HCT116 (cell line): ENCODE measurements at places on chromosomes 11 and 22. TPM values are rescaled to one million over a fixed set of nuclear protein-coding genes. Genes with fewer than 3 reads are reported as not detected.

DNA sequence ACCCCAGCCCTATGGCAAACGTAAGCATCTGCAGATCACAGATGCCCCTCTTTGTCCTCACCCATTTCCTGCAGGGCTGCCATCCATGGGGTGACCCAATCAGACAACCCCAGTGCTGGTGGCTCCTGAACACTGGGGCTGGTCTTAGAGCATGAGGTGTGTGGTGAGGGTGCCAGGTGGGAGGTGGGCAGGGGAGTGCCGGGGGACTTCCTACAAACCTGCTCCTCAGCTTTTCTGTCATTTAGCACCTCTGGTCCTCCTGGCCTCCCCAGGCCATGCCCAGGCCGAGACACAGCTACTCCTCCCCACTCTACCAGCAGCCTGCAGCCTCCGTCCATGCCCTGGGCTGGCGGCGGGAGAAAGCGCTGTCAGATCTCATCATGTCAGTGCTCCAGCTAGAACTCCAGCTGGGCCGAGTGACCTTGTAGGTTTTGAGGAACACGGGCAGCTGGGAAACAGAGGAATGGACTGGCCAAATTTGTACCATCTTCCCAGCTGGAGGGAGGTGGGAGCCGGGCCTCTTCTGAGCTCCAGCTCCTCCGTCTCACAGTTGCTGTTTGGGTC lies 157.7 kb upstream of the NECTIN1 start:
- H3K27ac ChIP-seq = no peak overlapping the region
- no peak overlapping the region for H3K4me3 ChIP-seq
- no peak for DNase-seq
- H3K27me3 ChIP-seq = peaks cover 57% of the 10 kb centered on the region

- H3K36me3 ChIP-seq = no peaks in the 10 kb centered on the region
- DNase-seq = no peak
- H3K4me3 ChIP-seq = no peak overlapping the region
- no peaks in the 10 kb centered on the region; the same call in 1 of the 2 replicates for H3K27me3 ChIP-seq
- H3K27ac ChIP-seq = no peak overlapping the region
These were observed 6.7 kb downstream of the TRIM29 start for GRCh38 chr11:120130991-120131760.

UBXN1 gene
- 94.2 TPM for total RNA-seq

GRCh38 chr11:27875831-27876775 lies 175.8 kb upstream of the BDNF start:
- peak overlapping the region; percentile 68 for H3K27ac ChIP-seq
- no peaks in the 10 kb centered on the region for H3K27me3 ChIP-seq
- no peak for DNase-seq
- no peaks in the 10 kb centered on the region for H3K36me3 ChIP-seq
- peak overlapping the region; percentile 19; the same call in 1 of the 2 replicates for H3K4me3 ChIP-seq
- peaks cover 85% of the 10 kb centered on the region for H3K4me1 ChIP-seq

GRCh38 chr11:57792870-57793269 lies 31.3 kb downstream of the CTNND1 start:
- H3K36me3 ChIP-seq = peaks cover 21% of the 10 kb centered on the region; the same call in 1 of the 2 replicates
- H3K4me1 ChIP-seq = peaks cover 63% of the 10 kb centered on the region
- no peaks in the 10 kb centered on the region for H3K27me3 ChIP-seq
- no peak for DNase-seq
- H3K4me3 ChIP-seq = no peak overlapping the region
- no peak overlapping the region for H3K27ac ChIP-seq

ACTN3 gene
- not detected for total RNA-seq

DNA sequence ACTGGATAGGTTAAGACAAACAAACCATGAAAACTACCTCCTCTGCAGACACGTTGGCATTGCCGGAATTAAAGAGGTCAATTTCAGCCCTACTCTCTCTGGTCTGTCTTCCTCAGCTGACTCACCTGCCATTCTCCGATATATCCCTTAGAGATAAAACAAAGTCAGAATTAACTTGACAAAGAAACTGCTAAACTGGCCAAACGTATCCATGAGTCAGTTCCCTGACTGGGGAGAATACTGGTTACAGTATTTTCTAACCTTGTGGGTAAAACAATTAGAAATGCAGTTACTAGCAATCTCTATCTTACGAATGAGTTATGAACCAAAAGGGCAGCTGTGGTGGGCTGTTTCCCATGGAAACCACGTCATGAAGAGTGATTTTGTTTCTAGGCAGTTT lies 96.2 kb downstream of the RDX start:
- H3K27ac ChIP-seq = no peak overlapping the region
- peaks cover 25% of the 10 kb centered on the region for H3K4me1 ChIP-seq
- no peak for DNase-seq
- no peaks in the 10 kb centered on the region for H3K36me3 ChIP-seq
- H3K27me3 ChIP-seq = no peaks in the 10 kb centered on the region

GRCh38 chr11:64265176-64266160 lies 14.1 kb downstream of the PLCB3 start:
- H3K4me3 ChIP-seq = no peak overlapping the region
- H3K36me3 ChIP-seq = peaks cover 38% of the 10 kb centered on the region; the same call in 1 of the 2 replicates
- no peaks in the 10 kb centered on the region for H3K27me3 ChIP-seq
- H3K27ac ChIP-seq = no peak overlapping the region
- DNase-seq = no peak
- H3K4me1 ChIP-seq = peaks cover 13% of the 10 kb centered on the region; the same call in 1 of the 2 replicates

SOX10 gene
- not detected for total RNA-seq

DNA sequence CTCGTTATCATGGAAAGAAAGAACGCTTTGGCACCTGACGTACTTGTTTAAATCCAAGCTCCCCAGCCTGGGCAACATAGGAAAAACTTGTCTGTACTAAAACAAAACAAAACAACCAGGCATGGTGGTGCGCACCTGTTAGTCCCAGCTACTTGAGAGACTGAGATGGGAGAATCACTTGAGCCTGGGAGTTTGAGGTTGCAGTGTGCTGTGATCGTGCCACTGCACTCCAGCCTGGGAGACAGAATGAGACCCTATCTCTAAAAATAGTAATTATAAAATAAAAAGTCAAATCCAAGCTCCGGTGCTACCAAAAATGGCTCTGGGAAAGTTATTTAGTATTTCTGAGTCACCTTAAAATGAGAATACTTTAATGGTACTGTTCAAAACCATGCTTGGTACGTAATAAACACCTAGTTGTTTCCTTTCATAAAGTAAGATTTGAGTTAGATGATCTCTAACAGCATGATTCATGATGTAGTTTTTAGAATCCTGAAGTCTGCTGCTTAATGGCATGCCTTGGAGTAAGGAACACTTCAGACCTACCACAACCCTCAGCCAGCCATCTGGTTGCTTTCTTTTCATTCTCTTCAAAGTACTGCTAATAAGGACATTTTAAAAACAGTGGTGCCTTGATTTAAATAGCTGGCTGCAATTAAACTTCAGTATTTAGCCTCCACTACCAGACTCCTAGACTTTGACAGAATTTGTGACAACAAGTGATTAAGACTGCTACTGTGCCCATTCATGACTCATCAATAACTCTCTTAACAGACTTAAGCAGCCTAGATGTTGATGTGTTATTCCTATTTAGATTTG lies 8.4 kb downstream of the PPME1 start:
- no peak overlapping the region for H3K27ac ChIP-seq
- no peak for DNase-seq
- H3K27me3 ChIP-seq = no peaks in the 10 kb centered on the region
- H3K36me3 ChIP-seq = no peaks in the 10 kb centered on the region

CARS1 gene
- 124 TPM for total RNA-seq

DNA sequence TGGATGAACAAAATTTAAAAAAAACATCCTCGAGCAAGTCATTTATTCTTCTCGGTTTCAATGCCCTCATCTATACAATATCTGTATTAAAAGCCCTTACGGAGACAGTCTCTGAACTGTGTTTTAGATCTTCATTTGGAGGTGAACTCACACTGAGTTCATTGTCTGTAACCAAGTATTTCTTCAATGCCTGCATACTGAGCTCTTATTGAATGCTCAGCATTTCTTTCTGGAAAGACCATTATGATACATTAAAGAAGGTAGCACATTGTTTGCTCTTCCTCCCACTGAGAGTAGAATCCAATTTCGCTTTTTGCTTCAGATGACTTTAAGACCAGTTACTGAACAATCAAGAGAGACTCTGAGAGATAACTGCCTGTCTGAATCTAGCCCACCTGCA lies 1.7 kb upstream of the ANO3 start:
- H3K4me3 ChIP-seq = no peak overlapping the region
- no peaks in the 10 kb centered on the region for H3K36me3 ChIP-seq
- DNase-seq = no peak
- no peak overlapping the region for H3K27ac ChIP-seq
- H3K4me1 ChIP-seq = no peaks in the 10 kb centered on the region
